Hindlimb muscle (tissue), 1 donor: ENCODE measurements at places on chromosomes 4 and X. TPM values are rescaled to one million over a fixed set of nuclear protein-coding genes. Genes with fewer than 3 reads are reported as not detected.
A peak's percentile ranks its signal among the peaks of the same experiment; 100 is the strongest.

Gene GLA
- 15.0 TPM for polyA plus RNA-seq

DNA sequence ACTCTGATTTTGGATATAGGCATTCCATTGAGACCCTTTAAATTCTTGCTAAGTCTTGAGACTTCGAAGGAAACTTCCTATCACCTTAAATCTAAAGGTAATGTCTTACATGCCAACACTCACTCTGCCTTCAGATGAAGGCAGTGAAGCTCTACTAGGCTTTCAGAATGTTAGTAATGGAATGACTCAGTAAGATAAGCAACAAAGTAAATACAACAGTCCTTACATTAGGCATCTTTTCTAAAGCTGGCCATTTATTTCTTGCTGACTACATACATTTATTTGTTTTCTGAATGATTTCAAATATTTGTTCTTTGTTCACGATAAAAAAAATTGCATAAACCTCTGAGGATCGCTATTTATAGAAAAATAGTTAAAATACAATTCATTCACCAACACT, 43.5 kb downstream of the ASIC5 start:
- DNase-seq = no peak

DNA sequence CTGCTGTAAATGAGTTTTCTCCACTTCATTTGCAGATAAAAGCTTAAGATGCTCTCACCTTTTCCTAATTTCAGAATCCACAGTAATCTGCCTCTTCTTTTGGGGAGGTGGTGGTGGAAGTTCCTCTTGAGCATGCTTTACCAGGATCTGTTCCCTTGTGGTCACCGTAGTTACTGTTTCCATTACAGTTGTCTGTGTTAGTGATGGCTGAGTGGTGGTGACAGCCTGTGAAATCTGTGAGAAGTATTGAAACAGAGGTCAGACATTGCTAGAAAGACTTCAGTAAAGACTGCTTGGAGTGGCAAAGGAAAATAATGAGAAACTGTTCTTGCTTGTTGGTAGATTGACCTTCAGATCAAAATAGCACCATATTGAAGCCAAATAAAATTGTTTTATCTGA, 666.2 kb downstream of the DMD start:
- no peak for DNase-seq

DNA sequence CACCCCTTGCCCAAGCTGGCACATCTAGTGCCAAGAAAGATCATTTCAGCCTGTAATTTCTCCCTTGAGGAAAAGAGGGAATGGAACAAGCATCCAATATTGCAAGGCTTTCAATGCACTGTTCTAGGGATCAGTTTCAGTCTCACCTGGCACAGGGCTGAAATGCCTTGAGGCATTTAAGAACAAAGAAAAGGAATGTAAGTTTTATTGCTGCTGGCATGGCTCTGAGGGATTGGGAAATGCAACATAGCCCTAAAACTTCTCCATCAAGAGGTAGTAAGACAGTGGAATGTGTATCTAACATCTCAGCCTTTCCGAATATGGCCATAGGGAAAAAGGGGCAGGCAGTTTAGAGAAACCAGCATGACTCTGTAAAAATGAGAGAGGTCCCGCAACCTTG, 732.6 kb upstream of the LCORL start:
- no peak for DNase-seq

Gene FGG
- polyA plus RNA-seq = not detected

DNA sequence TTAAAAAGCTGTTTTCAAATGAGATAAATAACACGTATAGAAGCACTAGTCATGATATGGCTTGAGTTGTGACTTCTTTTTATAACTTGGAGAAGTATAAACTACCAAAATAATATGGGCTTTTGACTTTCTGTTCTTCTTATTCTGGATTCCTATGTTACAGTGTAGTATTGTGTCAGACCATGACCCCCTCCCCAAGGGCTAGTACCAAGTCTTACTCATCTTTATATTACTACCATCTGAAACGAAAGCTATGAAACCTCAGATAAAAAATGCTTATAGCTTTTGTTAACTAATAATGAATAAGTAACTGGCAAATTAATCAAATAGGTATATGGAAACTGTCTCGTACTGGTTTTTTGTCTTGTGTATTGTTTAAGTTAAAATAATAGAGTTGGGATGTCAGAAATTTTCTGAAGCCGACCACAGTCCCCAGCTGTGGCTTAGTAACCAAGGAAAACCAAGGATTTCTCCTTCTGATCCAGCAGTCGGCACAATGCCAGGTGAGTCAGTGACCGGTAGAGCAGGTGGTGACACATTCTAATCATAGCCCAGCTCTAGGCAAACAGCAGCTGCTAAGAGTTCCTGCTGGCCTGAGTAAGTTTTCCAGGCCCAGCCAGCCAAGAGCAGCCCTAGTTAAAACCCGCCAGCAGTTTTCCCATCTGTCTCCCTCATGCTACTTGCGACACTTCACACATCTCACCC, 163.3 kb upstream of the PRDX4 start:
- DNase-seq = peak; percentile 47

GRCh38 chr4:144531841-144532240, 114.1 kb upstream of the HHIP start:
- DNase-seq = no peak

DNA sequence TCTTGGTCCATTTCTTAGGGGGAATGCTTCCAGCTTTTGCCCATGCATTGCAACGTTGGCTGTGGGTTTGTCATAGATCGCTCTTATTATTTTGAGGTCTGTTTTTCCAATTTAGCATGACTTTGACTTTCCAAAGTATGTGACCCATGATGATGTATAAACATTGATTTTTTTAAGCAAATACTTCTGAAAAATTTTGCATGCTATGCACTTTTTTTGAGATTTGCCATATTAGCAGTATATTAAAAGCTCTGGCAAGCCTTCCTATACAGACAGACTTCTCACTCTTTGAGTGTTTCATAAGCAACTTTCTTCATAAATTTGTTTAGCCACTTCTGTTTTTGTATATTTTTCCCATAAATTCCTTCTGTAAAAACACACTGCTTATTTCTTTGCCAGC, 746.4 kb upstream of the LCORL start:
- DNase-seq = no peak

Gene SMARCA1
- 78.2 TPM for polyA plus RNA-seq

DNA sequence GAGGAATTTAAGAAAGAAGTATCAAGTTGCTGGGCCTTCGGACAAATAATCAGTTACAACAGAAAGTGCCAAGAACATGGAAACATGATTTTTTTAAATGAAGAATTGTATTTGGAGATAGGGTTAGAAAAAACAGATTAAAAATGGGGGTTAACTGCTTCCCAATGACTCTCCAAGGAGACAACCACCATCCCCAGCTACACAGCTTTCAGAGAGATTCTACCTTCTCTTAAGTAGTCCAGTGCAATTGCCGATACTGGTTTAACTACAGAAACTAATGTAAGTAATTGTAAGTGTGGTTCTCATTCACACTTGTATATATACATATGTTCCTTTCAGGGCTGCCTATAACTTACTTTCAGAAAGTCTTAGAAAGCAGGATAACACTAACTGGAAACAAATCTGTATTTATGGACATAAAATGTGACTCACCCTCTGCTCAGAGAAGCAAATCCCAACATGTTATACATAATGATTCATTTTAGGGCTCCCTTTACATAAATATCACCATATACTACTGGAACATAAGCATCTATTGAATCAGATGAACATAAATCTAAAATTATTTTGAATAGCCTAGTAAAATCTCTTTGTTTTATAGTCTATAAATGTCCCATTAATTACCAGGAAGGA, 248.9 kb upstream of the UGT8 start:
- no peak for DNase-seq

DNA sequence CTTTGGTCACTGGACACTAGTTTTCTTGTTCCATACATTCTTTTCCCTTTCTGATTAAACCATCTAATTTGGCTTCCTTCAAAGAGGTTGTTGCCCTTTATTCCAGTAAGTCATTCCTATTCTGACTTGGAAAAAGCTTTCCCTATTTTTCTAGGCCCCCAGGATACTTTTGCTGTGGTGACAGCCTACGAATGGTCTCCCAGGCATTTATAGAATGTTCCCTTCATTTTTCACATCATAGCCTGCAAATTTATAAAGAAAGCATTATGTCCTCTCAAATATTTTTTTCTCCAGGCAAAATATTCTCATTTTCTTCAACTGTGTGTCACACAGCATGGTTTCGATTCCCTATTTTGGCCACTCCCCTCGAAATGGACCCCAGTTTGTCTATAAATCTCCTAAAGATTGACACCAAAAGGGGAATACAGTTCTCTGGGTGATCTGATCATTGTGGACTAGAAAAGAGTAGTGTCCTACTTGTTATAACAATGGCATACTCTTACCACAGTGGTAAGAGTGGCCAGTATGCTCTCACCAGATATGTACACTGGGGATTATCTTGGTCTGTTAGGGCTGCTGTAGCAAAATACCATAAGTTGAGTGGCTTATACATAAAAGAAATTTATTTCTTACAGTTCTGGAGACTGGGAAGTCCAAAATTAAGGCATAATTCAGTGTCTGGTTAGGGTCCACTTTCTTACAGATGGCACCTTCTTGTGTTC, 41.5 kb upstream of the BMP2K start:
- DNase-seq = no peak

Gene VCX
- not detected for polyA plus RNA-seq

DNA sequence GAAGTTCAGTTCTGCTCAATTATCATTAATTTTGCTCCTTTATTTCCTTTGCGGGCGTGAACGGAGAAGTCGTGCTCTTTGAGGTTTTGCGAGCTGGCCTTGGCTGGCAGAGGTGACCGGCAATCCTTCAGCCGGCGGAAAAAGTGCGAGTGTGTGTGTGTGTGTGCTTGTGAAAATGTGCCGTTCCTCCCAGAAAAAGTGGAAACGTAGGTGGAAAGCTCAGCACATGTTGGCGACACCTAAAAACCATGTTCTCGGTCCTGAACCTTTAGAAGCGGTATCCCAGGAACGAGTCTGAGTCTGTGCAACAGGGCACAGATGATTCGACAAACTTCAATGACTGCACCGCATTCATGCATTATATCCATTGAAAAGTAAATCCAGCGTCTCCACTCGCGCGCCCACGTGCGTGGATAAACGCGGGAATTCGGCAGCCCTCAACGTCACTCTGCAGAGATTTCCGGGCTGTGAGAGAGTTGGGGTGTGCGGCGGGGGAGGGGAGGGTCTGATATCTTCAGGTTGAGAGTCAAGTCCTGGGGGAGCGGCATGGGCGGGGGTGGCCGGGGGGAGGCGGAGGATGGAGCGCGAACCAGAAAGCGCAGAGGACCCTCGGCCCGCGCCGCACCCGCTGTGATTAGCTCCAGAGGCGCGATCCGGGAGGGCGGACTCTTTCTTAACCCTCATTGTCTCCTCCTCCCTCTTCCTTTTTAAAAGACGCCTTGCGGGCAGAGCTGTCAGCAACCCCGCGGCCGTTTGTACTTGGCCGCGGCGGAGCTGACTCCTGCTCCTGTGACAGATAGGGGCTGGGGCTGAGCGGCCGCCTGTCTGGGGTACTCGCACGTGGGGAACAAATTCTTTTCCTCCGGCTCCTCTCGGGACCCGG, at the start of gene SHISA3:
TSS of gene SHISA3 (plus strand) at position 737 of the 883 bp plus-strand sequence. CDS start 569 bp downstream, outside the sequence.
- DNase-seq = no peak

Gene GSX2
- polyA plus RNA-seq = not detected

GRCh38 chrX:17537723-17538243, 162.8 kb downstream of the NHS start:
- DNase-seq = no peak

Gene FAM236A
- polyA plus RNA-seq = not detected

- DNase-seq = no peak
These were observed 595.5 kb downstream of the RAPGEF2 start for GRCh38 chr4:159698336-159698735.

Gene PTCHD1
- 0.32 TPM for polyA plus RNA-seq

Gene DOK7
- 21.0 TPM for polyA plus RNA-seq

Gene DCAF12L1
- polyA plus RNA-seq = 1.3 TPM

GRCh38 chr4:122847931-122848330, 21.3 kb downstream of the FGF2 start:
- DNase-seq = no peak

Gene CXCL11
- polyA plus RNA-seq = not detected

Gene POU4F2
- polyA plus RNA-seq = not detected

DNA sequence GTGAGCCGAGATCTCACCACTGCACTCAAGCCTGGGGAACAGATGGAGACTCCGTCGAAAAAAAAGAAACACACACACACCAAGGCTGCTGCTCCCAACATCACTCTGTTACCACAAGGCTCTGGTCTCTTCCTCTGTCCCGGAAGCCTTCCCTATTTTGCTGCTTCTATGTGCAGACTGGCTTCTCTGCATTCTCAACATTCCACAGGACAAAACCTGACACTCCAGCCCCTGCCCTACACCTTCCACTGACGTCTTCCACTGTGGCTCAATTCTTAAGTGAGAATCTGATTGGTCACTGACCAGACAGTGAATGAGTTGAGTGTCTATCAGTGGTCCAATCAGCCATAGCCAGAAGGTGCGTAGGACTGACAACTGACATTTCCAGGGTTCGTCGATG, 5.9 kb downstream of the ODAPH start:
- no peak for DNase-seq

Gene PFKFB1
- polyA plus RNA-seq = 1.1 TPM

- peak; percentile 59 for DNase-seq
These were observed 909 bp upstream of the SLAIN2 start for GRCh38 chr4:48340276-48340964.

DNA sequence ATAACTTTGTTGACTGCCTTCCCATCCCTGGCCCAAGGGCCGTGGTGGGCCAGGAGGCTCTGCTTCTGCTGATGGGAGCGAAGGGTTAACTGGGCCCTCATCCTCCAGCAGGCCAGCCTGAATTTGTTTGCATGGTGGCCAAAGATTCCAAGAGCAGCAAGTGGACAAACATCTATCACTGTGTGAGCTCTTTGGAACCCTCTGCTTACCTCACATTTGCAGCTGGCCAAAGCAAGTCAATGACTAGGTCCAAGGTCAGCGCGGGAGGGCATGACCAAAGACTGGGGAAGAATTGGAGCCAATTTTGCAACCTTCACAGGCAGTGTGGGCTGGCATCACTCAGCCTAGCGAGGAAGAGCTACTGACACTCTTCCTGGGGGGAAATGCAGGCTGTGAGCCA, 67.8 kb upstream of the ATP6AP2 start:
- DNase-seq = no peak
